ENCODE measurements at places on chromosomes 5 and 9. TPM values are rescaled to one million over a fixed set of nuclear protein-coding genes. Genes with fewer than 3 reads are reported as not detected.

Gene BAAT
- 0.30 TPM for total RNA-seq

Gene C5orf34
- 3.6 TPM for total RNA-seq

Gene RUFY1
- total RNA-seq: 34.3 TPM

Gene OSMR
- total RNA-seq: 0.08 TPM

Gene SOX30
- total RNA-seq: 0.08 TPM

Gene CCDC152
- 11.6 TPM for total RNA-seq

Gene NPR3
- 0.08 TPM for total RNA-seq

Gene CDC20B
- total RNA-seq: 0.11 TPM

Gene KYAT1
- total RNA-seq: 5.6 TPM

- DNase-seq: no peak
Observed at GRCh38 chr9:35760651-35761050, 6.6 kb upstream of the MSMP start.

DNA sequence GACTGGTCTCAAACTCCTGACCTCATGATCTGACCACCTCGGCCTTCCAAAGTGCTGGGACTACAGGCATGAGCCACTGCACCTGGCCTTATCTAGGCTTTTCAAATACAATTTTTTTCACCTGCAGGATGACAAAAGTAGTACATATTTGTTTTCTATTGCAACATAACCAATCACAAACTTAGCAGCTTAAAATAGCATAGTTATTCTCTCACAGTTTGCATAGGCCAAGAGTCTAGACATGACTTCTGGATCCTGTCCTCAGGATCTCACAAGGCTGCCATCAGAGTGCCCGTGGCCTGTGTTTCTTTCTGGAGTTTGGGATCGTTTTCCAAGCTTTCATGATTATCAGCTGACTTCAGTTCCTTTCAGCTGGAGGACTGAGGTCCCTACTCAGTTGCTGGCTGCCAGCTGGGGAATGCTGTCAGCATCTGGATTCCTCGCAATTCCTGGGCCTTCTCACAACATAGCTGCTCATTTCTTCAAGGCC is 348.9 kb downstream of the ARHGEF28 start:
- DNase-seq: no peak

DNA sequence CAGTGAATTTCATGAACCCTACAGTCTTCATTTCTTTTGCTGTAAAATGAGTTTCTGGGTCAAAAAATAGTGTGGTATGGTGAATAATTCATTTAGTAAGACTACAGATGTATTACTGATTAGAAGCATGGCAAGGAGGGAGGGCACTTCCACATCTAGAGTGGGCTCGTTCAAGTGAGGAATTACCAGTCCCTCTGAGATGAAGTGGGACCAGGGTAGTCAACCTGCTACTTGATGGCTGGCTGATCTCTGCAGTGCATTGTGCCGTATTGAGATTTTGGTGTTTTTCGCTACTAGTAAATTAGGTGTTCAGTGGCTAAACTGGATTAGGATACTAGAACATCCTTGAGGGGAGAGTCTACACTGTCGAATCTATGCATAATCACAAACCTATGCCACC is 10.8 kb downstream of the CDC37L1 start:
- no peak for DNase-seq

GRCh38 chr5:135425641-135426040 is 21.5 kb downstream of the DCANP1 start:
- no peak for DNase-seq

- DNase-seq: no peak
Observed at GRCh38 chr5:114185274-114185673, 176.6 kb upstream of the KCNN2 start.

GRCh38 chr5:18985171-18985758 is 1002.7 kb downstream of the CDH18 start:
- no peak for DNase-seq

DNA sequence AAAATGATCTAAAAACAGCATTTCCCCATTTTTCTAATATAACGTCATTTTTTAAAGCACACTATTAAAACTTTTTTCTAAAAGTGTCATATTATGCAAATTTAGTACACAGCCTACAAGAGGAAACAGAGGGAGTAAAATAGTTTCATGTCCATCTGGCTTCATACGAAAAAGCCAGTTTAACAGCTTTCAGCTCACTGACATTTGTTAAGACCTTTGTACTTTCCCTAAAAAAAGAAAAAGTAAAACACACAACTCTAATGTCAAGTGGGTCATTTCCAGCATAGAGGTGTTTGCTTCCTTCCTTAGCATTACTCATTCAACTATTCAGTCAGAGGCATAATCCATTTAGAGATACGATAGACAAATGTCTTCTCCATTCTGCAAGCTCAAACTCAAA is 49.4 kb downstream of the ABHD17B start:
- no peak for DNase-seq

DNA sequence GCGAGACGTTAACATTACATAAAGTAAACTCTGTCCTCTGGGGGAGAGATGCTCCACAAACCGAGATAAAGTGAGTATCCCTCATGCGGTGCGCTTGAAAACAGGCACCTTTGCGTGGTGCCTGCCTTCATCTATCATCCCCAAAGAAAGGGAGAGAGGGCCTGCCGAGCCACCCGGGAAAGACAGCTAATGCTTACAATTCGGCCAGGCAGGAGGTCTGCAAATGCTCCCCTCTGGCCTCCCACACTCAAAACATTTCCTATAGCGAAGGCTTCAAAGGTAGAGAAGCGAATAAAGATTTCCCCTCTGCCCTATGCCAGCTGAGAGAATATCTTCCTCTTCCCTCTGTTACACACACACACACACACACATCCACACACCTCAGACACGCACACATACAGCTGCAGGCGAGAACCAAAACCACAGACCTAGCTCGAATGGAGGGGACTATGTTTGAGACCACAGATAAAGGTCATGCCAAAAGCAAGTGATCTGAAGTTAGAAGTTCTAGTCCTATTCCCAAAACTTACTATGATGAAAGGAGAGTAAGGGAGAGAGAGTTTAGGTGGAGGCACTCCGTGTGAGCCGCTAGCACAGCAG is 132.8 kb downstream of the CRB2 start:
- no peak for DNase-seq

DNA sequence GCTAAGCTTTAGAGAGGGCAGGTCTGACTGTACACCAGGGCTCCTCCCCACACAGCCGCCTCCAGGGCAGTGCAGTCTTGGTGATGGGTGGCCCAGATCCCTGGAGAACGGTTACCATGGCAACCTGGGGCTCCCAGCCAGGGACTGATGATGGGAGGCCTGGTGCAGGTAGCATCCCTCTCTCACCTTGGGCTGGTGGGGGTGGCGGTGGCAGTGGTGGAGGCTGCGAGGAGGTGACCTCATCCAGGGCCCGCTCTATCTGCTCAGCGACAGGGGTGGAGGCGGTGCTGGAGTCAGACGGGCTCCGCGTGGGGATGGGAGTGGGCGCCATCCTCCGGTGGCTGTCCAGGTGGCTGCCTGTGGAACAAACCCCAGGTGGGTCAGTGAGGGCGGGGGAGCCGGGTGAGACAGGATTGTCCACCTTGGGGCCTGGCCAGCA is 12.3 kb downstream of the PRR7 start:
- no peak for DNase-seq

DNA sequence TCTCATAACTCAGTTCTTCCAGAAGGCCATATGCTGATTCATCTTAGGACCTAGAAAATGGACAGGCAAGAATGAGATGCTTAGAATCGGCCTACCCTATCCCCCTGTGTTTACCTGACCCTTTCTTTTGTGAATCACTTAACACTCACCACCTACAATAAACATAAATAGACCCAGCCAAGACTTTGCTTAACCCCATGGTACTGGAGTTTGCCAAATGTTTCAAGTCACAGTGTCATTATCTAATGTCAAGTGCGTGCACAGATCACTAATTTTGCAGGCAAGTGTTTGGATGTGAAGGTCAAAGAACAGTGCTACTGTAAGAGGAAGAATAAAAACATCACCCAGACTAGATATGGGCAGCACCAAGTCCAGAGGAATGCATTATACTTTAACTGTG is 77.5 kb downstream of the GLIS3 start:
- no peak for DNase-seq

GRCh38 chr9:109907400-109907799 is 127.4 kb downstream of the PALM2AKAP2 start:
- no peak for DNase-seq

DNA sequence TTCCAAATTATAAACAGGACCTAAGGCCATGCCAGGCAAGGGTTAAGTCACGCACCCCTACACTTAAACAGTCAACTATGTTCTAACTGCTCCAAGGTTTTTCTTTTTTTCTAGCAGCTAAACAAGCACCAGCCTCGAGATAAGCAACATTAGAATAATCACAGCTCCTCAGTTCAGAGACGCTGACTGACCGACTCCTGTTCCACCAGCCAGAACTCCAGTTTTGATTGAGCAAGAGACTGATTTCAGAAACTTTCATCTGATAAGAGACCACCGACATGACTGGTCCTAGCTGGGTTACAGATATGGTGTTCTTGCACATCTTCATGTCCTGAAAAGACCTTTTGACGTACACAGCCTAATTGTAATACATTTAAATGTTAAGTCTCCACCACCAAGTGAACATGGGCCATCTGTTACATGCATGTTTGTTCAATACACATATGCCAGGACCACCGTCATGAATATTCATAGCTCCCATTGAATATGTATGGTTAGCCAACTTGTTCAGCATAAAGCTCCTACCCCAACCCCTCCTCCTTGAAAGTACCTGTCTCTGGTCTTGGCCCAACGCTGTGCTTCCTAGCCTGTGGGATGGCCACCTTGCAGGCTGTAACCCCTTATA is 23.7 kb upstream of the OTULINL start:
- DNase-seq: no peak

GRCh38 chr9:118321788-118322187 is 617.6 kb downstream of the TLR4 start:
- no peak for DNase-seq

DNA sequence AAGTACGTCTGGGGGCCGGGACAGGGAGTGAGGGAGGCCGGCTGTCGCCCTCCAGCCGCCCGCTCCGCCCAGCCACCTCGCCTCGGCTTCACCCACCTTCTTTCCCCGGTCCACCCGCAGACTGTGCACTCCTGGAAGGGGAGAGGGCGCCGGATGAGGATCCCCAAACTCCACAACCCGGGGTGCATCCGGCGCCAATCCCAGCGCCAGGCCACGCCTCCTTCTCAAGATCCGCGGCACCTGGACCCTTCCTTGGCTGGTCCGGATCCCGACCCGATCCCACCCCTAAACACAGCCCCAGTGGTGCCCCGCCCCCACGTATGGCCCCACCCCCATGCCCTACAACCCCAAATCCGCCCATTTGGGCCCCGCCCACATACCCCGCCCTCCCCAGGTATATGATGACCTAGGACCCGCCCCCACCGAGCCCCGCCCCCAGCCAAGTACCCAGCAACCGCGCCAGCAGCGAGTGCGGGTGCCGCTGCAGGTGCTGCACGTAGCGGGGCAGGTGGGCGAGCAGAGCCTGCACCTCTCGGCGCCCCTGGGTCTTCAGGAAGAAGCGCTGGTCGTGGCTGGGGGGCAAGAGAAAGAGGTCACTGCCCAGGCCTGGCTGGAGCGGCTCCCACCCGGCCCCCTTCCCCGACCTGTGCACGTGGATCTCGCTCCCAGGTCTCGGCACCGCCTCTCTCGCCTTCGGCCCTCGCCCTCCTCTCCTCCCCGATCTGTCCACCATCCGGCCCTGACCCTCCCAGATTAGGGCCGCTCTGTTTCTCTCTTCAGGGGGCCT is 3.2 kb downstream of the PIP5KL1 start:
- DNase-seq: peak; percentile 69

- no peak for DNase-seq
Observed at GRCh38 chr5:763397-763796, 21.1 kb downstream of the ZDHHC11B start.

Measured in activated T-cell treated with anti-CD3 and anti-CD28 coated beads, Interleukin-2, amount 50 U/mL, for 4 hours (primary cell).